ENCODE measurements at places on chromosomes 11 and 22.

DNA sequence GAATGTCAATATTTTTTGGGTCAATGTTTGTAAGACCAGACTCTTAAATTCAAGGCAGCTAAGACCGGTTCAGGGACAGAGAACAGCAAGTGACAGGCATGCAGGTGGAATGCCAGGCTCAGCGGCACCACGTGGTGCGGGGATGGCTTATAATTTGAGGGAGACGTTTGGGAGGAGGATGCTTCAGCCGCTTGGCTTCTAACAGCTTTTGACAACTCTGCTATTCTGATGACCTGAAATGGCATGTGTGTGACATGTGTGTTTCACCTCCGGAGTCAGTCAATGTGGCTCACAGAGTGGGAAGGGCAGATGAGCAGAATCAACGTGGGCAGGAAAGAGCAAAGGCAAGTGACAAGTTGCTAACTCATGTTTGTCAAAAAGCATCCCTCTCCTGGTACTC is 228.3 kb downstream of the KIRREL3 start:
- DNase-seq: no peak

DNA sequence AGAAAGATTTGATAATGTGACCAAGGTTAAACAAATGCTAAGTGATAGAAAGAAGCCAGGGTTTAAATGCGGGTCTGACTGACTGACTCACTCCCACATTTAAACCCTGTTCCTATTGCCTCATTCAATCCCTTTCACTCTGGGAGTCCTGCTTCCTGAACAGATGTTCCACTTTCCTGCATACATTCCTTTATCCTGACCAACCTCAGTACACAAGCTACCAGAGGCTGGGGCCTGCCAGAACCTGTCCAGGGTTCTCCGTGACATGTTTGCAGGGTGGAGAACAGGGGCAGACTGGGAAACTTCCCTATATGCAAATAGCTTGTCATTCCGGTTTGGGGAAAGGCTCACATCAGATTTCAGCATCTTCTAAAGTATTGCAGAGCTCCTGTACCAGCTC is 3.0 kb upstream of the ANKK1 start:
- DNase-seq: peak; percentile 85

DNA sequence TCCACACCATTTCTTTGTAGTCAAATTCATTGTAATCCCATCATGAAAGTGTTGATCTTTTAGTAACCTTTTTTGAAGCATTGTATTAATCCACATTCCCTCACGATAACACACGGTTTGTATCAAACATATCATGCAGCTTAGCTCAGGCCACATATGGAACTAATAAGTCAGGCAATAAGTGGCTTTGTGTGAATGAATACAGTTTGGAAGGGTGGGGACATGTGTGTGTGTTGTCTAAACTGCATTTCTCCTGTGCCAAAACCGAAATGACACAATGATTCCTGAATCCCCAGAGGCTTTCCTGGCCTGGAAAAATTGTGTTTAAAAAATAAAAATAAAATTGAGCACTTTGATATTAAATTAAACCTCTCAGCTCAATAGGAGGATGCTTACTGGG is 98.3 kb downstream of the WNT11 start:
- peak; percentile 74 for DNase-seq

DNA sequence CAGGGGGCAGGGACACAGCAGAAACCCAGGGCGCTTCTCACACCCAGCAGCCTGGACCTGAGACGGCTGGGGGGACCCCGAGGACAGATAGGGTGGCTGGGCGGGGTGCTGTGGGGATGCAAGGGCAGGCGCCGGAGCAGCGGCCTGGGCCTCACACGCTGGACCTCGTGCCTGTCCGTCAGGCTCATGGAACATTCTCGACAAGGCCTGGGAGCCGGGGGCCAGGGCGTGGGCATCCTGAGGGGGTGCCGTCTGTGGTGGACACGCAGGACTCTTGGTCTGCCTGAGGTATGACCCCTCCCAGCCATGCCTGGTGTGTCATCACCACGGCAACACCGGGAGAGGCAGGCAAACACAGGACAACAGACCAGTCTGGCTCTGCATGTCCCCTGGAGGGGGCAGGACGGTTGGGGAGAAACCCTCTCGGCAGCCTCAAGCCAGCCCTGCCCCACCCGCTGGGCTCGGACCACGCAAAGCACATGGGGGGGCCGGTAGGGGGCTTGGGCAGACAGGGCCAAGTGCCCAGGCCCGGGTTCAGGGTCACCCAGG is 21.4 kb downstream of the MRPL23 start:
- DNase-seq: no peak

DNA sequence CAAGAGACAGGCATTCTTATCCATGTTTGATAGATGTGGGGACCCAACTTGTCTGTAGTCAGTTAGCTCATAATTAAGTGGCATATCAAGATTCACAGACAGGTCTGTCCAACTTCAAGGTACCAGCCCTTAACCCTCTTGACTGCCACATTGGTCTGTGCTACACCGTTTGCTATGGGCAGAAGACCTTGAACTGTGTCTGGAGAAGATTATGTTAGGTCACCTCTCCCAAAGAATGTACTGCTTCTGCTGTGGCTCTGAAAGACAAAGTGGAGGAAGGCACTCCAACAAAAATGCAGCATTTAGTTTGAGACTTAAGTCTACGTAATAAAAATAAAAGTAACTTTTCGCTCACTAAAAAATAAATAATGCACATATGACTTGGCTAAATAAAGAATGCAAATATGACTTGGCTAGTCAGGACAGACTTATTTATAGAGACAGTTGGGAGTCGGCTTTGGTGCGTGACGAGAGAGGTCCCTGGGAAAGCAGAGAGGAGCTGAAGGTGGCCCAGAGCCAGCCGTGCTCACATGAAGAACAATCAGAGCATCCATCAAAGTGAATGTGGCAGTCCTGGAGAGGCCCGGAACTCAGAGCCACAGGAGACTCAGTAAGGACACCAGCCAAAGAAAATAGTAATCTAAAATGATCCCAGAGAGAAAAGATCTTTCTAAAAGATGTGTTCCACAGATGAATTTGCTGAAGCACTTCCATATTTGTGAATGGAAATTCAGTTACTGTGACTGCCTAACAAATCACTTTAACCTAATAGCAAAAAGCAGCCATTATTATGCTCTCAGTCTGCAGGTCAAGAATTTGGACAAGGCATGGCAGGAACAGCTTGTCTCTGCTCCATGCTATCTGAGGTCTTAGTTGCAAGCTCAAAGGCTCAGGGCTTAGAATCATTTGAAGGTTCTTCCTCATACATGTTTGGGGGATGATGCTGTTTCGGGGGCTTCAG is 35.0 kb downstream of the CWC15 start:
- peak; percentile 90 for DNase-seq

- no peak for DNase-seq
These were observed 1.1 kb downstream of the TPST2 start for GRCh38 chr22:26588729-26589366.

DNA sequence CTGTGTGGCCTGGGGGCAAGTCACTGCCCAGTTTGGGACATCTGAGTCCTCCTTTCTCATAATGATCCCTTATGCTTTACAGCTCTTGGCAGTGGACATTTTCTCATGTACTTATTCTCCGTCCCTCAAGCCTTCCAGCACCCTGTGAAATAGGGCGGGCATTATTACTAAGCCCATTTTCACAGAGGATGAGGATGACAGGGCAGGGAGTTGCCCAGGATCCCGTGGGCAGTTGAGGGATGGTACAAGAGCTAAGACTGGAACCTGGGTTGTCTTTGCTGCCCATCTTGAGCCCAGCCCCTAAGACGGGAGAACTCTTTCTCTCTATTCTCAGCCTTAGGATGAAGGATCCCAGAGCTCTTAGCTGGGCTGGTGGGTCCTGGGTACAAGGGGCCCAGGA is 11.2 kb downstream of the CD82 start:
- DNase-seq: no peak

GRCh38 chr11:134532921-134533421 is 120.9 kb upstream of the B3GAT1 start:
- DNase-seq: no peak

All from fibroblast of skin of right quadriceps (primary cell).